HT-29 (cell line): ENCODE measurements at places on chromosomes 7 and 10.

- DNase-seq, result no peak
Observed at GRCh38 chr7:39357648-39358047, 208.6 kb upstream of the YAE1 start.

GRCh38 chr10:129755158-129755591, 208.9 kb downstream of the EBF3 start:
- no peak for DNase-seq

DNA sequence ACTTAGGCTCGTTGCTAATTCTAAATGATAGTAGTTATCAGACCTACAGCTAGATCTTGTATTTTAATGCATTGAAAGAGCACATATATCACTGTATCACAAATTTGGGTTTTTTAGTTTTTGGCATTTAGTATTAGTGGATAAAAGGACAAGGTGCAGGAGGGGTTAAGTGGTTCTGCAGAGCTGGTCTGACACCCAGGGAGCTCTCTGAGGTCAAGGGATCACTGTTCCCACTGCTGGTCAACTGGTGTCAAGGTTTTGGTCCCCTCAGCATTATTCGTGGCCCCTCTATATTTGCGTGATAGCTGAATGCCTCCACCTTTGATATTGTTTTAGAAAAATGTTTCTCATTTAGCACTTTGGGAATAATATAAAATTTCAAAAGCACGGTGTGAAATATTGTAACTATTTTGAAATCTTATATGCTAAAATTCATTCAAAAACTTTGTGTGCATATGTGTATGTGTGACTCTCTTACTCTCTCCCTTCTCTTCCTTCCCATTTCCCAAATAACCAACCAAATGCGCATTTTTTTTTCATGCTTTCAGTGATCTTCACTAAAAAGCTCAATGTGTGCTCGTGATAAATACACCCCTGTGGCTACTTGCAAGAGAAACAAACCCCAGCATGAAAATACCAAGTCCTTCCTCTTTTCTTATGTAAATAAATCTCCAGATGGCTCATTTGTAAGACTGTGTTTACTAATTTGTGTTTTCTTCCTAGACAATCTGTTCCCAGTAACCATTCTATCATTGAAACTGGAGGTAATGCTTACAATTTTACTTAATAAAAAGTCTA, 309.2 kb downstream of the FGFR2 start:
- no peak for DNase-seq

- DNase-seq, result no peak
Observed at GRCh38 chr10:124323806-124324205, 94.9 kb downstream of the OAT start.

GRCh38 chr7:92799446-92800211, 36.7 kb downstream of the CDK6 start:
- no peak for DNase-seq
